ENCODE measurements at places on chromosomes 1 and 21. TPM values are rescaled to one million over a fixed set of nuclear protein-coding genes. Genes with fewer than 3 reads are reported as not detected.

- no peaks in the 10 kb centered on the region for H3K36me3 ChIP-seq
- H3K27ac ChIP-seq: no peak overlapping the region
- H3K4me3 ChIP-seq: no peak overlapping the region
- no peaks in the 10 kb centered on the region for H3K27me3 ChIP-seq
- H3K4me1 ChIP-seq: no peaks in the 10 kb centered on the region
- no peak for DNase-seq
Observed at GRCh38 chr1:46619656-46620258, 3.1 kb upstream of the MOB3C start.

GRCh38 chr1:77047978-77048614 lies 171.1 kb downstream of the PIGK start:
- no peak for DNase-seq
- no peaks in the 10 kb centered on the region for H3K4me1 ChIP-seq

DNA sequence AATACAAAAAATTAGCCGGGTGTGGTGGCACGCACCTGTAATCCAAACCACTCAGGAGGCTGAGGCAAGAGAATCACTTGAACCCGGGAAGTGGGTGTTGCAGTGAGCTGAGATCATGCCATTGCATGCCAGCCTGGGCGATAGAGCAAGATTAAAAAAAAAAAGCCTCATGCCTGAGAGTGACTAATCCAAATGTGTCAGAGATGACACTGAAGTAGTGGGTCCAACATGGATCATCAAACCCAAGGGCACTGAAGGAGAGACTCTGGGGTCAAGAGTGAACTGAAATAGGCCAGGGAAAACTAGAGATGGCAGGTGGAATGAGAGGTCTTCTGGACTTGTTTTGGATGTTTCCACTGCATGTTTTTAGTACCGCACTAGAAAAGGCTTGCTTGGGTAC lies 10.2 kb upstream of the CACHD1 start:
- no peak for DNase-seq
- H3K36me3 ChIP-seq: no peaks in the 10 kb centered on the region
- H3K27me3 ChIP-seq: no peaks in the 10 kb centered on the region
- no peak overlapping the region for H3K4me3 ChIP-seq
- no peak overlapping the region for H3K27ac ChIP-seq
- H3K4me1 ChIP-seq: no peaks in the 10 kb centered on the region

- DNase-seq: no peak
- H3K27me3 ChIP-seq: no peaks in the 10 kb centered on the region
- no peak overlapping the region for H3K27ac ChIP-seq
- H3K36me3 ChIP-seq: no peaks in the 10 kb centered on the region
- no peak overlapping the region for H3K4me3 ChIP-seq
Observed at GRCh38 chr1:107842241-107842640, 122.7 kb downstream of the VAV3 start.

GRCh38 chr1:39115271-39116110 lies 89.0 kb upstream of the MACF1 start:
- H3K27ac ChIP-seq: no peak overlapping the region
- no peaks in the 10 kb centered on the region for H3K27me3 ChIP-seq
- no peak for DNase-seq
- no peaks in the 10 kb centered on the region for H3K36me3 ChIP-seq

DNA sequence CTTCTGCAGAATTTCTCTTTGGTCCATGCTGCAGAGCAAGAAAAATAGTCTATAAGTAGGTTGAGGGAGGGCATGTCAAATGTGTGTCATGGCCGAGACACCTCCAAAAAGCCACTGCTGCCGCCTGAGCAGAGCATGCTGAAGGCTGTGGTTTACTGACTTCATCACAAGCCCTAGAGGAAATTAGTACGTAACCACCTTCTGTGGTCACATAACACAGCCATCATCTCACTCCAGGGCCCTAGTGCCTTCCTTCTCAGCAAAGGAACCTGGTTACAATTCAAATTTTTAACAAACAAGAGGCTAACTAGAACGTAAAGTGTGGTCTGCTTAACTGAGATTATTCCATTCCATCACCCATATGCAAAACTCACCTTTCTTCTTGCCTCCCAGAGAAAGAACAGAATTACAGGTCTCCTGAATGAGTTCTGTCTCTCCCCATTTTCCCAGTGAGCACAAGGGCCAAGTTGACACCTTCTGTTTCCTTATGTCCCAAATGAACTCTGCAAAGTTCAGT lies at the start of gene PTPN22:
Gene PTPN22 (minus strand): TSS at position 116 of the 517 bp plus-strand sequence.
- H3K27ac ChIP-seq: no peak within 1 kb of the TSS
- H3K4me3 ChIP-seq: no peak within 1 kb of the TSS
- no peaks in the 10 kb centered on the region for H3K36me3 ChIP-seq

DNA sequence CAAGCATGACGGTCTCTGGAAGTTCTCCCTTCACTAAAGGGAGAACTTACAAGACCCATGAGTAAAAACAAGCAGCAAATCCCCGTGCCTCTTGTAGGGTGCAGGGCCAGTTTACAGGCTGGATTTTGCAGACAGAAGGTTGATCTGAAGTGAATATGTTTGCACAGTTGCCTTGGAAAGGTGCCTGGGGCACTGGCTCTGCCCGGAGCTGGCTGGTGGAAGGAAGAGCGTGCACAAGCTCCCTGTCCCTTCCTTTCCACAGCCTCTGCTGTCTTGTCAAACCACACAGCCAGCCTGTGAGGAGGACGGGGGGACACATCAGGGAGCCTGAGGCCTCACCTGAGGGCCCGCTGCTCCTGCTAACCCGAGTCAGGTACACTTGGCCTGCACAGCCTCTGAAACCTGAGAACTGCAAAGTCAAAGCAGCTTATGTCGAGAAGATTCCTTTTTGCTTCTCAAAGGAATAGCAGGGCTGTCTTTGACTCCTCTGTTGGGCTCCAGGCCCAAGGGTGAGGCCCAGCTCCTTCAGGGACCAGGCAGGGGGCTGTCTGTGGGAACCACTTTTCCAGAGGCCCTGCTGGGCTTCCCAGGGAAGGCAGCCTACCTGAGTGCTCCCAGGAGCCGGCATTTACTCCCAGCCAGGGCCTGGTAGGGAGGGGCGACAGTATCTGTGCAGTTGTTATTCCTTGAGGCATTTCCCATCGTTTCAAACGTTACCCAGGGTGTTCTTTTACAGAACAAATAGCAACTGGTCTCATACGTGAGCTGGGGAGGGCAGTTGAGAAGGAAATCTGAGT lies 251.5 kb downstream of the SIPA1L2 start:
- no peak for DNase-seq
- no peak overlapping the region for H3K4me3 ChIP-seq
- no peaks in the 10 kb centered on the region for H3K4me1 ChIP-seq
- H3K27ac ChIP-seq: no peak overlapping the region
- H3K27me3 ChIP-seq: no peaks in the 10 kb centered on the region

IGSF21 gene
- 22.5 TPM for polyA plus RNA-seq

DNA sequence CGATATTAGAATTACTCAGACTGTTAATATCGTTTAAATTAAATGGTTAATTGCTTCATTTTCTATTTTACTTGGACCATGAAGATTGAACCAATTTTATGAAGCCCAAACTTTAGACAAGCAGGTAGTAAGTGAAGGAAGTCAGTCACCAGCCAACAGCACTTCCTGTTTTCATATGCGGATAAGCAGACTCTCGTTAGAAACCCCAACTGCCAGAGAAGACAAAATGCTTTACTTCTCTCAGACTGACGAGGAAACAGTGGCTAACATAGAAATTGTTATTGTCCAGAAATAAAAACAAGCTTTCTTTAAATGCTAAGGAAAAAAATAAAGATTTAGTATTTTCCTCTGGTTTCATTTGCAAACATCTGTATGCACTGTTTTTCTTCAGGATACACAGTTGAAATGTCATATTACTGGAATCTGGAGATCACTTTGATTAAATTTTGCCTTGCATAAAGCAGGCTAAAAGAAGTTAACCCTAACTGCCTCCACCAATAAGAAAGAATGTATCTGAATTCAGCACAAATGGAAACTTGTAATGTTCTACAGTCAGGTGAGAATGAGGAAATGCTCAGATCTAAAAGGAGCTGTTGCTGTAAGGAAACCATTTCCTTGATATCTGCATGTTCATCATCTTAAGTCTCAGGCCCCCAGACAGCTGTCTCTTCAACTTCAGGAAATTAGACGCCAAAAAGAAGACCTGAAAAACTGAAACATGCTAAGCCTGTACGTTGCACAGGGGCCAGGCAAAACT lies 129.8 kb upstream of the SAMSN1 start:
- no peaks in the 10 kb centered on the region for H3K4me1 ChIP-seq
- no peaks in the 10 kb centered on the region for H3K36me3 ChIP-seq
- DNase-seq: no peak
- H3K27me3 ChIP-seq: no peaks in the 10 kb centered on the region

DNA sequence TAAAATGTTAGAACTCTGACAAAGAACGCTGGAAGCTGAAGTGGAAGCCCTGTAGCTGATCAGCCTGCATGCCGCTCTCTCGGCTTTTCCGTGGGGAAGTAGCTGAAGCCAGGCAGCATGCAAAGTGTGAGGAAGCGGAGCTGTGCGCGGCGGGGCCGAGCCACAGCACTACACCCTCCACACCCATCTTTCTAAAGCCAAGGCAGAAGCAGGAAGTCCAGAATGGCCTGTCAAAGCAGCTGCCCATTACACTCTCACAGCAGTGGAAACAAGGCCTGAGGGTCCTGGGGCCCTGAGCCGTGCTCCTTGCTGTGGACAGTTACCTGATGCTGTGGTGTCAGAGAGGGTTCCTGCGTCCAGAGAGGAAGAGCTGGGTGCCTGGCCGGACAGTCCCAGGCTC lies 69.6 kb downstream of the UBR4 start:
- H3K27me3 ChIP-seq: no peaks in the 10 kb centered on the region
- H3K27ac ChIP-seq: no peak overlapping the region
- DNase-seq: no peak
- no peak overlapping the region for H3K4me3 ChIP-seq
- peaks cover 94% of the 10 kb centered on the region for H3K36me3 ChIP-seq
- no peaks in the 10 kb centered on the region for H3K4me1 ChIP-seq

PIP5K1A gene
- polyA plus RNA-seq: 105 TPM

AIM2 gene
- 0.28 TPM for polyA plus RNA-seq

DNA sequence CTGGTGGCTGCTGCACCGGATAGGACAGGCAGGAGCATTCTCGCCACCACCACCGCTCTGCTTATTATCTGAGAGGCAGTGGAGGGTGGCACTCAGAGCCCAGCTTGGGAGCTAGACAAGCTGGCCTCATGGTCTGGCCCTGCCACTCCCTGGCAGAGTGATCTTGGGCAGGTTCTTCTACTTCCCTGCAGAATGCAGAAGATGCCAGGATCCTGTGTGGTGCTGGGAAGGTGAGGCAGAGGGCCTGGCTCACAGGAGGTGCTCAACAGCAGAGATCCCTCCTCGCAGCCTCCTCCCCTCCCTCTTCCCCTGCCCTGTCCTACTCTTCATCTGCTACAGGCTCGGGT lies 60.4 kb downstream of the ARHGEF10L start:
- no peaks in the 10 kb centered on the region for H3K4me1 ChIP-seq
- H3K27me3 ChIP-seq: no peaks in the 10 kb centered on the region
- H3K4me3 ChIP-seq: no peak overlapping the region
- no peaks in the 10 kb centered on the region for H3K36me3 ChIP-seq

GRCh38 chr1:58764294-58764978 lies 19.4 kb downstream of the JUN start:
- H3K27ac ChIP-seq: no peak overlapping the region
- H3K4me1 ChIP-seq: no peaks in the 10 kb centered on the region
- DNase-seq: no peak
- H3K4me3 ChIP-seq: no peak overlapping the region

- no peak for DNase-seq
- no peaks in the 10 kb centered on the region for H3K27me3 ChIP-seq
- no peak overlapping the region for H3K27ac ChIP-seq
- H3K4me1 ChIP-seq: no peaks in the 10 kb centered on the region
Observed at GRCh38 chr21:42578034-42578433, 64.4 kb downstream of the SLC37A1 start.

GRCh38 chr21:27513016-27513415 lies 546.1 kb upstream of the ADAMTS5 start:
- no peaks in the 10 kb centered on the region for H3K36me3 ChIP-seq
- no peak overlapping the region for H3K27ac ChIP-seq
- DNase-seq: no peak

SMCP gene
- polyA plus RNA-seq: not detected

- H3K4me3 ChIP-seq: no peak overlapping the region
- no peaks in the 10 kb centered on the region for H3K4me1 ChIP-seq
- H3K36me3 ChIP-seq: no peaks in the 10 kb centered on the region
- H3K27ac ChIP-seq: no peak overlapping the region
- H3K27me3 ChIP-seq: peaks cover 1% of the 10 kb centered on the region
- no peak for DNase-seq
Observed at GRCh38 chr1:196271212-196271947, 336.9 kb downstream of the KCNT2 start.

All from H1 (cell line).